ENCODE measurements at places on chromosomes 11 and 22. TPM values are rescaled to one million over a fixed set of nuclear protein-coding genes. Genes with fewer than 3 reads are reported as not detected.

- no peak overlapping the region for H3K27ac ChIP-seq
- H3K36me3 ChIP-seq = no peaks in the 10 kb centered on the region
- no peaks in the 10 kb centered on the region for H3K27me3 ChIP-seq
- no peaks in the 10 kb centered on the region for H3K4me1 ChIP-seq
- no peak for DNase-seq
Observed at GRCh38 chr11:31943056-31943780, 132.1 kb upstream of the PAX6 start.

DNA sequence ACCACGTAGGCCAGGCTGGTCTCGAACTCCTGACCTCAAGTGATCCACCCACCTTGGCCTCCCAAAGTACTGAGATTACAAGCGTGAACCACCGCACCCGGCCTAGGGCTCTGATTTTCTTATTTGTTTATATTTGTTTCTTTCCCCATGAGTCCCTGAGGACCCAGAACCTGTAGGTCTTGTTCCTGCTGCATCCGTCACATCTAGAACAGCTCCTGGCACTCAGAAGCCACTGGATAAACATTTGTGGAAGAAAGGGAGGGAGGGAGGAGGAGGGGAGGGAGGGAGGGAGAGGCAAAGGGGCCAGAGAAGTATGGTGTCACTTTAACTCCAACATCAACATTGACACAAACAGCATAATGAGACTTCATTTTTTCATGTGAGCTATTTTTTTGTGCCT lies 67.7 kb downstream of the CELSR1 start:
- H3K4me3 ChIP-seq = no peak overlapping the region
- no peaks in the 10 kb centered on the region for H3K4me1 ChIP-seq
- DNase-seq = no peak
- H3K36me3 ChIP-seq = no peaks in the 10 kb centered on the region
- H3K27ac ChIP-seq = no peak overlapping the region

DNA sequence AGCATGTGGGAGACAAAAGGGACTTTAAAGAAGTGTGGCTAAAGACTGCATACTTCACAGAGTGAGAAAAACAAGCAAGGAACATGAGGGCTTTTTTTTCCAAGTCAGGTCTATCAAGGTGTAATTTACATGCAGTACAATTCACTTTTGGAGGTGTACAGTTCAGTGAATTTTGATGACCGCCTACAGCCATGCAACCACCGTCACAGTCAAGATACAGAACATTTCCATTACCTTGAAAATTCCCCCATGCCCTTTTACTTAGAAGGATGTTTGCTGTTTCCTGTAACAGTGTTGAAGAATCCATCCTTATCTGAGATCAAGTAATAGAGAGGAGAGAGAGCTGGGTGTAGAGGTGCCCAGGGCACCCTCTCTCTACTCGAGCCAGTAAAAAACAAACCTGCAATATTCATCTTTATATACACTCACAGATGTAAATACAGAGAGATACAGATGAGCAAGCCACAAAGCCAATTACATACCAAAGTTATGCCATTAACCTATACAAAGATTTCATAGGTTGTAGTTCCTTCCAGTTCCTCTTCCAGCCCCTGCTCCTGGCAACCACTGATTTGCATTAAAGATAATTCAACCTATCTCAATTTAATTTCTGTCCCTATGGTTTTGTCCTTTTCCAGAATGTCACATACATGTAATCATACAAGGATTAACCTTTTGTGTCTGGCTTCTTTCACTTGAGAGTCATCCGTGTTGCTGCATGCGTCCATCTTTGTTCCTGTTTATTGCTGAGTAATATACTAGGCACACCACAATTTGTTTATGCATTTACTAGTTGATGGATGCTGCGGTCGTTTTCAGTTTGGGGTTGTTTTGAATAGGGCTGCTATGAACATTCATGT lies 35.0 kb upstream of the RASD2 start:
- no peak for DNase-seq
- no peaks in the 10 kb centered on the region for H3K36me3 ChIP-seq
- no peak overlapping the region for H3K4me3 ChIP-seq
- no peak overlapping the region for H3K27ac ChIP-seq
- peaks cover 2% of the 10 kb centered on the region for H3K27me3 ChIP-seq
- no peaks in the 10 kb centered on the region for H3K4me1 ChIP-seq

- no peak for DNase-seq
- no peak overlapping the region for H3K27ac ChIP-seq
- H3K36me3 ChIP-seq = peaks cover 2% of the 10 kb centered on the region
Observed at GRCh38 chr22:20520093-20520511, 12.7 kb downstream of the MED15 start.

GRCh38 chr11:12086271-12087074 lies 23.9 kb upstream of the MICAL2 start:
- H3K4me3 ChIP-seq = no peak overlapping the region
- H3K4me1 ChIP-seq = no peaks in the 10 kb centered on the region
- peak; percentile 34 for DNase-seq
- no peaks in the 10 kb centered on the region for H3K36me3 ChIP-seq

GRCh38 chr22:43376765-43377547 lies 33.8 kb upstream of the SCUBE1 start:
- peak; percentile 73 for DNase-seq
- H3K36me3 ChIP-seq = no peaks in the 10 kb centered on the region
- peak overlapping the region; percentile 64 for H3K27ac ChIP-seq
- no peaks in the 10 kb centered on the region for H3K27me3 ChIP-seq
- H3K4me3 ChIP-seq = no peak overlapping the region
- peaks cover 29% of the 10 kb centered on the region for H3K4me1 ChIP-seq

DNA sequence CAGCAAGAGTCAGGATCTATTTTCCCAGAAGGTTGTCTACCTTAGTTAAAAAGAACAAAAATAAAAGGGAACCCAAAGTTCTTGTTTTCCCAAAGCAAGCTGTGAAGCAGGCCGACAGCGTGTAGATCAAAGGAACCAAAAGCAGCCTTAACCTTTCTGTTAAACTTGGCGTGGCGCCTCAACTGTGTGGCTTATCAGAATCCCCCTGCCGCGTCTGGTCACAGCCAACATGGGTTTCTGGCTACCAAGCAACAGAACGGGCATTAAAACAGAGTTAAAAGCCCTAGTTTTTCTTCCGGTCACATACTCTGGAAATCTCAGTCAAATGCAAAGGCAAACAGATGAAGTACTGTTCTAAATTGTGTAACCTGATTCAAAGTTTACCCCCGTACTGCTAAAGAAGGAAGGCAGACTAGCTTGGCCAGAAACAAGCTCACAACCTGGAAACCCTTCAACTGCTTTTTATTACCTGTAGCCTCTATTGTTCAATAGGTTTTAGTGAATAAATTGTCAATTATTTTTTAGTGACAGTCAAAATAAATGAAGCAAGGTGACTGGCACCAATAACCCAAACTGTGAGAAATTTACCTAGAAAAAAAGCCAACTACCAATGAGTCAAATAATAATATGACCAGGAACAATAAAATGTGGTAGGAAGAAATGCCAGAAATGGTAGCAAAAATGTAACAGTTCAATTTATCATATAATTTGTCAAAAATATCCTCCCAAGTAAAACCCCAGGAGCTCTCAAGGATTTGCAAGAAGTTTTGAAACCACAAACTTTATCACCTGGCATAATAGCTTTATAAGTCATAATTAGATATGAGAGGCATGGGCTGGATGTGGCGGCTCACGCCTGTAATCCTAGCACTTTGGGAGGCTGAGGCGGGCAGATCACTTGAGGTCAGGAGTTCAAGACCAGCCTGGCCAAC lies 21.4 kb downstream of the CHKA start:
- H3K27me3 ChIP-seq = no peaks in the 10 kb centered on the region
- no peaks in the 10 kb centered on the region for H3K36me3 ChIP-seq
- peak; percentile 96 for DNase-seq
- no peak overlapping the region for H3K4me3 ChIP-seq
- peak overlapping the region; percentile 78 for H3K27ac ChIP-seq

DNA sequence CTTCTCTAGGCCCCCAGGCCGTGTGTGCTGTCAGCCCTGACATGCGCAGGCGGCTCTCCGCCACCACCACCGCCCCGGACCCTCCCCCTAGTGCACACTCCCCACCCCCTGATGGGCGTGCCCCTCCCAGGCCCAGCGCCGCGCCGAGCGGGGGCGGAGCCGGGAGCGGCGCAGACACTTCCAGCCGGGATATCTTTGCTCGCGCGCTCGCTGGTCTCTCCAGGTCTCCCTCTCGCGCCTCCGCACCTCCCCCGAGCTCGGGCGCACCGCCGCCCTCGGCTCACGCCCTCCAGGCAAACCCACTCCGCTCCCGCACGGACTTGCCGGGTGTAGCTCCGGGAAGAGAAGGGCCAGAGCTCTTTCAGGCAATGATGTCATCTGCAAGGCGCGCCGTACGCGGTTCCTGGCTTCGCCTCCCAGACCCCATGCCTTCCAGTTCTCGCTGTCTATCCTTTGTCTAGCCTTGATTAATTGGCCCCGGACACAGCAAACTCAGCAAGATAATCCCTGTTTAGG lies at the start of gene SCN3B:
SCN3B (minus strand) TSS at position 59 of the 516 bp plus-strand sequence. CDS start 823 bp downstream, outside the sequence.
- peak within 1 kb of the TSS; percentile 80 for H3K27ac ChIP-seq
- peak; percentile 83 for DNase-seq
- H3K4me1 ChIP-seq = peaks cover 12% of the 10 kb centered on the region
- peak within 1 kb of the TSS; percentile 70 for H3K4me3 ChIP-seq

- peaks cover 13% of the 10 kb centered on the region for H3K4me1 ChIP-seq
- no peak overlapping the region for H3K27ac ChIP-seq
- no peaks in the 10 kb centered on the region for H3K27me3 ChIP-seq
- H3K4me3 ChIP-seq = no peak overlapping the region
- no peak for DNase-seq
Observed at GRCh38 chr11:85826116-85826855, 15.3 kb upstream of the SYTL2 start.

DNA sequence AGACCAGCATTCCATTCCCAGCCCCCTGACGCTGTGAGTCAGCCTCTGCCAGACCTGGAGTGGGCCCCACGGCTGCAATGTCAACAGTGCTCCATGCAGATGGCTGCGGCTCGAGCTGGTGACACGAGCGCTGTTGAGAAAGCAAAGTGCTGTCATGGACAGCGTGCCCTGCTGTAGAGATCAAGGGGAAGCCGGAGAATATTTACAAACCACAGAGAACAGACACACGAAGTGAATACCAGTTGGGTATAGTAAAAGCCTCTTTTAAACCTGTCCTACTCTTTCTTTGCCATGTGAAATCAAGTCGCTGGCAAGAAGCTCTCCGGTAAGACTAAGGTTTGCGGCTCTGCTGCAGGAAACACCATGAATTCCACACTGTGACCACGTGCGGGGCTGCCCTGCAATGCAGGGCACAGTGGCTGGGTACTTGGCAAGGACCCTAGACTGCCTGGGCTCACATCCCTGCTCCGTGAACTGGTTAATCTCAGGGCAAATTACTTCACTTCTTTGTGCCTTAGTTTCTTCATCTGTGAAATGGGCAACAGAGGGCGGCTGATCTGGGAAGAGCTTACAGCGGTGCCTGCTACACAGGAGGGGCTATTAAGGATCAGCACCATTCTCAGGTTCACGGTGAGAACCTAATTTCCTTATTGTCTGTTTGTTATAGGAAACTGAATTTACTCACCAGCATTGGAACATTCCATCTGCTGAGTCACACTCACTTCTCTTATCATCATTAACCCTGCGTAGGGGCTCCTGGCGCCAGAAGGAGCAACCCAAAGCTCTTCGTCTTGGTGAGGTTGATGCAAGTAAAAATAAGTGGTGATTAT lies 27.8 kb upstream of the ELFN2 start:
- no peak overlapping the region for H3K27ac ChIP-seq
- DNase-seq = peak; percentile 39
- no peak overlapping the region for H3K4me3 ChIP-seq
- no peaks in the 10 kb centered on the region for H3K27me3 ChIP-seq

DNA sequence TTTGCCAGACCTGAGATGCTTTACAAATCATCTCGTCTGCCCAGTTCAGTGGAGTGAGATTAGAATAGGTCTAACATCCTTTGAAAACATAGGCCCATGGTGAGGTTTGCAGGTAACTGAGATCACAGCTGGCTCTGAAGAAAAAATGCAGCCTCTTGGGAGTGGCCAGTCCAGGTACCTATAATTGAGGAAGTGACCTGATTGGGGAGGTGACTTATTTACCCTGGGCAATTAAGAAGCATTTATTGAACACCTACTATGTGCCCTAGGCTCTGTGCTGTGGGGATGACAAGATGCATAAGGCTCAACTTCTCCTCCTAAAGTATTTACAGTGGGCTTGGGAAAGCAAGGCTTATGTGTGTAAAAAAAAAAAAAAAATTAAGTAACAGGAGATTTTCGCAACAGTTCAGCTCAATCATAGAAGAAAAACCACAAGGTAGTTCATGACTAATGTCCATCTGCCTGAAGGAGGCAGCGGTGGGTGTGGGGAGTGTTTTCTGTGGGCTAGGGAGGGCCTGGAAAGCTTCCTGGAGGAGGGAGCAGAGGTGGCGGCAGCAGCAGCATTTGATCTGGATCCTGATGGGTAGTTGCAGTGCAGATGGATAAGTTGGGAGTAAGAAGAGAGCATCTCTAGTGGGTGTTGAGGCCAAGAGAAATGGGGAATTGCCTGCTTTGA lies 16.1 kb downstream of the MICAL2 start:
- no peak overlapping the region for H3K27ac ChIP-seq
- peaks cover 14% of the 10 kb centered on the region for H3K4me1 ChIP-seq
- no peak overlapping the region for H3K4me3 ChIP-seq
- no peaks in the 10 kb centered on the region for H3K36me3 ChIP-seq

GRCh38 chr11:116171271-116172140 lies 601.3 kb downstream of the BUD13 start:
- no peak overlapping the region for H3K27ac ChIP-seq
- no peaks in the 10 kb centered on the region for H3K27me3 ChIP-seq
- no peak for DNase-seq
- no peak overlapping the region for H3K4me3 ChIP-seq

DNA sequence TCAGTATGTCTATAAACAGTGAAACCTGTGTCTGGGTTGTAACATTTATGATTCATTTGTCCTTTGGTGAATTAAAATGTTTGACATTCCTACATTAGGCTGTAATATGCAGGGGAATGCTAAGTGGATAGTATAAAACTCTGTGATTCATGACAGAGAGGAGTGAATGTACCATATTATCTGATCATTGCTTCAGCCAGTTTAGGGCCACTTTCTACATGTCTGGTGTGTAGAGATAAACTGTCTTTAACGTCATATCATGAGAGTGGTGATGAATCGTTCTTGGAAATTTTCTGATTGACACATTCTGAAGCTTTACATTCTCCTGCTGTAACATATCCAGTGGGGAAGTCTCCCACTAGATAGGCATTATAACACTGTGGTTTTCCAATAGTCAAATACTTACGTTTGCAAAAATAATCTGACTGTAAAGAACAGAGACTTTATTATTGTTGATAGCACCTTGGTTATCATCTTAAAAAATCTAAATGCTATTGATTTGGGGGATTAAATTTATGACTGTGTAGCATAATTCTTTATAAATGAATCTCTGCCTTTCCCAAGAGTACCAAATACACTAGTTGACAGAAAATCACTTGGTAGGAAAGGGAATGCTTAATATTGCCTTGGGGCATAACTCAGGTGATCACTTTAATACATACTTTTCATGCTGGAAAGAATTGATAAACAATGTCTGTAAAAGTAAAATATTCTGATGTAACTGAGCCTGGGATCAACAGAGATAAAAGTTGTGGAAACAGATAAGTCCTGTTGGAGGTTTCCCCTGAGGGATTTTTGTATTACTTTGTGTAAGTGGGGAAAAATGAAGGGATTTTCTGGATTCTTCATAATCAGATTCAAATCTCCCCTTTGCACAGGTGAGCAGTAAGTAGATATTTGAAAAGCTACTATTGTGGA lies 427.9 kb downstream of the JRKL start:
- H3K36me3 ChIP-seq = no peaks in the 10 kb centered on the region
- no peak for DNase-seq
- H3K27ac ChIP-seq = no peak overlapping the region
- no peaks in the 10 kb centered on the region for H3K4me1 ChIP-seq

Gene JAML
- total RNA-seq = 0.99 TPM

Gene EMSY
- 13.5 TPM for total RNA-seq

Gene CEND1
- 0.78 TPM for total RNA-seq

Gene OR4D9
- total RNA-seq = not detected

Gene CADM1
- total RNA-seq = 13.7 TPM

Gene OR51B4
- total RNA-seq = 0.66 TPM

Gene TMPRSS6
- 0.52 TPM for total RNA-seq

Gene GNAZ
- total RNA-seq = 0.33 TPM
